MG63 (cell line): ENCODE measurements at places on chromosomes 3 and 15. TPM values are rescaled to one million over a fixed set of nuclear protein-coding genes. Genes with fewer than 3 reads are reported as not detected.
A peak's percentile ranks its signal among the peaks of the same experiment; 100 is the strongest.

DNA sequence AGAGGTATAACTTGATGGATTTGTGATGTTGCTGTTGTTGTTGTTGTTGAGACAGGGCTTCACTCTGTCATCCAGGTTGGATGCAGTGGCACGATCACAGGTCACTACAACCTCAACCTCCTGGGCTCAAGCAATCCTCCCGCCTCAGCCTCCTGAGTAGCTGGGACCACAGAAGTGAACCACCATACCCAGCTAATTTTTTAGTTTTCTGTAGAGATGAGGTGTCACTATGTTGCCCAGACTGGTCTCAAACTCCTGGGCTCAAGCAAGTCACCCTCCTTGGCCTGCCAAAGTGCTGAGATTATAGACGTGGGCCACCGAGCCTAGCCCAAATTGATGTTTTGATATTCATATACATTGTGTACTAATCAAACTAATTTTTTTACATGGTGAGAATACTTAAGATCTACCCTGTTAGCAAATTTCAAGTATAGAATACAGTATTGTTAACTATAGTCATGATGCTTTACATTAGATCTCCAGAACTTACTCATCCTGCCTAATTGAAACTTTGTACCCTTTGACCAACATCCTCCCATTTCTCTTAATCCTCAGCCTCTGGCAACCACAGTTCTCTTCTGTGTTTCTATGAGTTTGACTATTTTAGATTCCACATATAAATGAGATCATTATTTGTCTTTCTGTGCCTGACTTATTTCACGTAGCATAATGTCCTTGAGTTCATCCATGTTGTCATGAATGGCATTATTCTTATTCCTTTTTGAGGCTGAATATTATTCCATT is 23.2 kb downstream of the LMCD1 start:
- no peak for DNase-seq

- peak; percentile 13 for DNase-seq
These were observed 250.0 kb upstream of the SLCO3A1 start for GRCh38 chr15:91603384-91604080.

DNA sequence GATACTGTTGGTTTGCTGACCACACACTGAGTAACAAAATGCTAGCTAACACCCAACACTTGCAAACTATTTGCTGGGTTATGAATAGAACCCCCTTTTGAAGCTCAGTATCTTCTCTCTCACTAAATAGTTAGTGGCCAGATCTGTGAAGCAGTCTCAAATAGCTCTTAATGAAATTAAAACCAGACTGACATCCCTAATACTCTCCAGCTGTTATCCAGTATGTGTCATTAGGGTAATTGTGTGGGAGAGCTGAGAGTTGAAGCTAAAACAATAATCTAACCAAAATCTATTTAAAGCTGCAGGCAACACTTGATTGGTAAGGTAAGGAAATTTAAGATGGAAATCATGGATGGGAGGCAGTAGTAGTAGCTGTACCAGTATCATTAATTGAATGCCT is 110.4 kb upstream of the RORA start:
- no peak for DNase-seq

DNA sequence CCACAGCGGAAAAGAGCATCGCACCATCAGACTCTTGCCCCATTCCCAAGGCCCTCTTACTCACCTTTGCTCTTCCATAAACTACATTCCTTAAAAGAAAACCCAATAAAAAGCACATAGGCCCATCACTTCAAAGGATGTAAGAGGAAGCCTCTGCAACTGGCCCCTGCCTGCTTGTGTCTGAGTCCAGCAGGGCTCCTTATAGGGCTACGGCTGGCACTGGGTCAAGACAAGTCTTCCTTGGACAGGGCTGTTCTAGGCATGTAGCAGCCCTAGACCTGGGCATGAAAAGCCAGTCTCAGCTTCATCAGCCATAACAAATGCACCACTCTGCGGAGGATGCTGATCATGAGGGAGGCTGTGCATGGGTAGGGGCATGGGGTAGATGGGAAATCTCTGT is 218.3 kb downstream of the NTRK3 start:
- DNase-seq: no peak

DNA sequence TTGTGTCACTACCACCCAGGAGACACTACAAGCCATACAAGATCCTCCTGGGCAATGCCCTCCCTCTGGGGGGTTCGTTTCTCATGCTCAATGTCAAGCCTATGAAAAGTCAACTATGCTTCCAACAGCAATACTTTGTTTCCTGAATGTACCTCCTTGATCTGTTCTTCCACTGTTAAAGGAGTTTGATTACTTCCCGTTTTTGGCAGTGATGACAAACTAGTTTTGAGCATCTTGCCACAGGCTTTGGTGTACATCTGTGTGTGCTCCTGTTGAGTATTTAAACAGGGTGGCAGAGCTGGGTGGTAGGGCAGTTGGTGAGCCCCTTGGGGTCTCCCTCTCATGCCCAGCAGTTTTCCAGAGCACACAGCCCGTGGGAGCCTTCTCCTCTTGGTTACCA is 81.4 kb downstream of the IL12A start:
- no peak for DNase-seq

DNA sequence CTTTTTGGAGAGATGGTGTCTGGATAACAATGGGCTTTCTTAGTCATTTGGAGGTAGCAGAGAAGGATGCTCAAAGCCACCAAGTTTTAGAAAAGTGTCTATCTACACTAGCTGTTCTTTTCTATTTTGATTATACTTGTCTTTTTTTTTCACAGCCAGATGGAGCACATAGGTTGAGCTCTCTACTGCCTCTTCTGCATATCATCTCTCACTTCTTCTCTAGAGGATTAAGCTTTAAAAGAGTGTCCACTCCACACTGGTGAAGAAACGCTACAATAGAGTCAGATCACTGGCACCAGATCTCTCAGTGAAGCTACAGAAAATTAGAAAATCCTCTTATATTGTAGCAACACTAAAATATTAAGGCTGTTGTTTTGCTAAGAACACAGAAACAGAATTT is 145.3 kb upstream of the MBNL1 start:
- DNase-seq: no peak

- DNase-seq: no peak
These were observed 65.0 kb upstream of the SEMA6D start for GRCh38 chr15:47652328-47652727.

GRCh38 chr15:87608238-87609028 is 648.1 kb downstream of the NTRK3 start:
- no peak for DNase-seq

GRCh38 chr3:10981961-10982360 is 10.6 kb upstream of the SLC6A1 start:
- no peak for DNase-seq

GRCh38 chr3:13274125-13274524 is 146.0 kb downstream of the NUP210 start:
- DNase-seq: no peak

DNA sequence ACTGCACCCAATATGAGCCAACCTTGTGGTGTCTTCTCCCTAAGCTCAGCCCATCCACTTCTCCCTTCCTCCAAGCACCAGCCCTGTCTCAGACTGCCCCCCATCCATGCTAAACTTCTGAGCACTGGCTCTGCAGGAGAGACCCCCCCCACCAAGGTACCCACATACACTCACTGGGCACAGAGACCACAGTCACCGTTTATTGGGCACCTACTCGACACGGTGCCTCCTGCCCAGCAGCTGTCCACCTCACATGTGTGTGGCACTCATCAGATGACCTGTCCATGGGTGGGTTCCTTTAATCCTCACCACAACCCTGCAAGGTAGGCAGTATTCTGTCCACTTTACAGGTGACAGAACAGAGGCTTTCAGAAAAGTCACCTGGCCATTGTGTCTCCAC is 22.3 kb upstream of the SFMBT1 start:
- DNase-seq: no peak

- DNase-seq: no peak
These were observed 1.4 kb upstream of the CRABP1 start for GRCh38 chr15:78338781-78339180.

DNA sequence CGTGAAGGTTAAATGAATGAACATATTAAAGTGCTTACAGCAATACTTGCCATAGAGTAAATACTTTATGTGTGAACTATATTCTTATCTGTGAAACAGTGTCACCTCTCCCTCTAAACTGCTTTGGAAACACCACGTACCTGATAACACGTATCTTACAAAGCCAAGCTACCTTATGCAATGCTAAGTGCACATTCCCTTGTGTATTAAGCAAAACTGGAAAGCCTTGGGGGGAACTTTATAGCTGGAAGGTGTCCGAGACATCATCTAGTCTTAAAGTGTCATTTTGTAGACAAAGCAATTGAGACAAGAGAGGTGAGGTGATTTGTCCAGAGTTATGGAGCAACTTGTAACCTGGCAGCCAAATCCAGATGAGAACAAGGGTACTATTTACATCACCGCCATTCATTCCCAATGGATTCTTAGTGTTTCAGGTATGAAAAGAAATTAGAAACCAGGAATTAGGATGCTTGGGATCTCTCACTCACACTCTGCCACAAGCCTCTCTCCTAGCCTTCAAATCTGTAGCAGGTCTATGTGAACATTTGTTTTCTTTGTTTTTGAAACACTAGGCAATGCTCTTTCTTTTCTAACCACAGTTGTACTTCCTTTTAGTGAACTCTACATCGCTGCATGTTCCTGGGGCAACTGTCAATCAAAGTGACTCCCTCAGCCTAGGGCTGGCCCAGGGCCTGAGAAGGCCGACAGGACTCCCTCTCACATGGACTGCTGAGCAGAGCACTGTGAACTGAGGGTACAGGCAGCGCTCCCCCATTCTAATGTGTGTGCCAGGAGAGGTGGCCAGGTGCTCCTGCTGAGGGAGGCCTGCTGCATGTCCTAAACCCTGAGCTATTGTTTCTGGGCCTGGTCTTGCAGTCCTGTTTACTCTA is 13.9 kb upstream of the MGLL start:
- DNase-seq: no peak

DNA sequence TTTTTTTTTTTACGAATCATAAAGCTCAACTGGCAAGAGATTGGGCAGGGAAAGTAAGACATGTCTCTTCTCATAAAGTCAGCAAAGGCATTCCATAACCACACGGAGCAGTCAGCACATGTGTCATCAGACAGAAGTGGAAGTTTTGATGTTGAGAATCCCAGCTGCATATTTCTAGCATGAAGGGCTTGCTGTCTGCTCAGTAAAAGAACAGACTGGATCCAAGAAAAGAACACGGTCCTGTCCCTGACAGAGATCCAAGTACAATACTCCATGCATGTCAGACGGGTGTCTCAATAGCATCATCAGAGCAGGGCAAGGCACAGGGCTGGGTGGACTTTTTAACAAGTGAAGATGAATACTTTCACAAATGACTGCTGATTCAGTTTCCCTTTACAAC is 38.2 kb downstream of the ABI3BP start:
- DNase-seq: peak; percentile 69

DNA sequence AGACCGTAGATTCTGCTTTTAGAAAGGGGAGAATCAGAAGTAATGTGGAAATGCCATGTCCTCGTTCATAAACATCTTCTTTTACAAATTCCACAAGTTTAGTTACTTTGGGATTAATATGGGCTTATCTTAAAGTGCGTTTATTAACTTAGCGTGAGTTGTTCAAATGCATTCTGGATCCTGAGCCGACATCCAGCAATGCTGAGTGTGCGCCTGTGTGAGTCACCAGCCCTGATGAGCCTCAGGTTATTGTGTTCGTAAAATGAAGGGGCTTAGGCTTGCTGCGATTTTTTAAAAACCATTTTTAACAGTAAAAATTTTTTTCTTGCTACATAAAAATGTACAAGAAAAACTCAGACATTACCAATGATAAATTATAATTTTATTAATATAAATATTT is 57.9 kb downstream of the TFRC start:
- no peak for DNase-seq

DNA sequence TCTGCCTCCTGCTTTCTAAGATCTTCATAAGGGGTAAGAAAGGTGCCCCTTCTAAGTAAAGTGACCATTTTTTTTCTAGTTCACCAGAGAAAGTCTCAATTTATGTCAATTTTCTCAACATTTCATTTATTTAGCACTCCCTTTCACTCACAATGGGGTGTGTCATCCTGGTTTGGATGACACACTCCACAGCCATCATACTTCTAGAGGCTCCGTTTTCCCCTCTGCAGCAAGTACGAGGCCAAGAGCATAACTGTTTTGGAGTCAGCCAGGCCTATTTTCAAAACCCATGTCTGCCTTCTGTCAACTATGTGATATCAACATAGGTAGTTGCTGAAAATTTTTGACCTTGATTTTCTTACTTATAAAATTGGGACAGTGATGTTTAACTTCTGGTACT is 703.2 kb downstream of the NLGN1 start:
- DNase-seq: no peak

GRCh38 chr3:53161820-53162671 is 1.0 kb downstream of the PRKCD start:
- DNase-seq: no peak

- DNase-seq: no peak
These were observed 24.0 kb downstream of the KNL1 start for GRCh38 chr15:40618023-40618422.

DNA sequence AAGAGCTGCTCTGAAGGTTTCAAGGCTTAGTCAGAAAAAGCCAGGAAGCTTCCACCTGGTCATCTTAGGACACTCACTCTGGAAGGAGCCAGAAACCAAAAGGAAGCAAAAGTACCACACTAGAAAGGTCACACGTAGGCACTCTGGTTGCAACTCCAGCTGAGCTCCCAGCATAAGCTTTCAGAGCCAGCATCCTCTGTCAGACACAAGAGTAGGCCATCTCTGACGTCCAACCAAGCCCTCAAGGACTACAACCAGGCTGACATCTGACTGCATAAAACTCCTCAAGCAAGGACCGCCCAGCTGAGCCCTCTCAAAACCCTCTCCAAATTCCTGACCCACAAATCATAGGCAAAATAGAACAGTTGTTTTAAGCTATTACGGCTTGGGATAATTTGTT is 12.8 kb downstream of the SH3BP5 start:
- DNase-seq: peak; percentile 26

GRCh38 chr3:49339581-49339940 is 292 bp downstream of the USP4 start:
- DNase-seq: peak; percentile 24

GRCh38 chr15:101501703-101502373 is 12.3 kb upstream of the PCSK6 start:
- DNase-seq: no peak

- no peak for DNase-seq
These were observed 290.4 kb upstream of the STT3B start for GRCh38 chr3:31242026-31242960.

GRCh38 chr15:76684002-76684401 is 221.1 kb downstream of the SCAPER start:
- DNase-seq: no peak

GRCh38 chr15:49570672-49571071 is 49.9 kb downstream of the FAM227B start:
- no peak for DNase-seq

- no peak for DNase-seq
These were observed 56.2 kb downstream of the SPRED1 start for GRCh38 chr15:38308797-38309196.

The MESP2 gene
- total RNA-seq: 1.8 TPM in 1 of 2 replicates, not detected in the other

The GPR27 gene
- 7.0 and 8.5 TPM in 2 replicates for total RNA-seq

The GNB5 gene
- 11.7 and 18.9 TPM in 2 replicates for total RNA-seq

The SLC7A14 gene
- total RNA-seq: not detected in 2 replicates

The GRAMD2A gene
- total RNA-seq: not detected in 2 replicates

The SAXO2 gene
- total RNA-seq: 0.05 TPM in 1 of 2 replicates, not detected in the other

The RYR3 gene
- not detected in 2 replicates for total RNA-seq

The TMC3 gene
- not detected in 2 replicates for total RNA-seq

The ERICH6 gene
- total RNA-seq: 0.66 TPM in 1 of 2 replicates, not detected in the other

The ARL14 gene
- not detected in 2 replicates for total RNA-seq

The CHRNA3 gene
- total RNA-seq: not detected in 2 replicates

The IREB2 gene
- 13.2 and 15.1 TPM in 2 replicates for total RNA-seq
